ENCODE measurements at places on chromosomes 12 and 14.

- no peak for DNase-seq
Measured at GRCh38 chr14:103872481-103873113, 25.2 kb upstream of the PPP1R13B start.

- DNase-seq = no peak
Measured at GRCh38 chr12:13959131-13959723, 22.2 kb downstream of the GRIN2B start.

DNA sequence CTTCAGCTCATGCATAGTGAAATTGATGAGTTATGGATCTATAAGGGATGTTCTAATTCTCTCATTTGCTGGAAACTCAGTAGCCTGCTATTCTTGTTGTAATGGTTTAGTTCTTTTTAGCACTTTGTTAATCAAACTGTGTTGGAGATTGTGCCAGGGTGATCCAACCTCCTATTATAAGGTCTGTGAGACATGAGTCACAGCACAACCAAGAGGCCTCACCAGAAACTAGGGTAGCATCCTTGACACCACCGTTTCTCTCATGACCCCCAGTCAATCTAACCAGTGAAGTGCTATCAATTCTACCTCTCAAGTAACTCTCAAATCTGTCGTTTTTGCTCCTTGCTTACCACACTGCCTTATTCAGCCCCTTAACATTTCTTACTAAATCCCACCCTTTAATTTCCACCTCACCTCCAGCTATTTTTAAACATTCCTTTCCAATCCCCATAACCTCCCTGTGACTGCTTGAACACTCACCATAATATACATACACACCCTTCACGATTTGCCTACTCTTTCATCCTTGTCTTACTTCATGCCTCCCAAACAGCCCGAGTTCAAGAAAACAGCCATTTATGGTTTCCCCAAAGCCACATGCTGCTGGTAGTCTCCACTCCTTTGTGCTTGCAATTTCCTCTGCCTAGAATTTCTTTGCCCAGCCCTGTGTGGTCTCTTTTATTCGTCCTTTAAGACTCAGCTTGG, 53.9 kb upstream of the NUDT4 start:
- DNase-seq = no peak

DNA sequence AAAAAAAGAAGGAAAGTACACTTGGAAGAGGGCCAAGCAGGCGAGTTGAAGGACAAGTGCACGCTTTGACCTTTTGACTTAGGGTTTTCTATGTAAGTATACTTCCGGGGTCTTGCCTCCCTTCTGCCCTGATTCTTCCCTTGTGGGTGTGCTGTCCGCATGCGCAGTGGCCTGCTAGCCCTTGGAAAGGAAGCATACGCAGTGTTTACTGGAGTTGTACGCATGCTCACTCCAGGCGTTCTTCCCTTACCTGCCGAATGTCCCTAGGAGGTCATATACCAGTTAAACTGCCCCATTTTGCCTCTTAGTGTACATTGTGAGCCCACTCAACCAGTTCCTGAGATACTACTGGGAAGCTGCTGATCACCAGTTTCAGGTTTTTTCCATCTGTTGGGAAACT, 15.7 kb upstream of the DDHD1 start:
- DNase-seq = no peak

DNA sequence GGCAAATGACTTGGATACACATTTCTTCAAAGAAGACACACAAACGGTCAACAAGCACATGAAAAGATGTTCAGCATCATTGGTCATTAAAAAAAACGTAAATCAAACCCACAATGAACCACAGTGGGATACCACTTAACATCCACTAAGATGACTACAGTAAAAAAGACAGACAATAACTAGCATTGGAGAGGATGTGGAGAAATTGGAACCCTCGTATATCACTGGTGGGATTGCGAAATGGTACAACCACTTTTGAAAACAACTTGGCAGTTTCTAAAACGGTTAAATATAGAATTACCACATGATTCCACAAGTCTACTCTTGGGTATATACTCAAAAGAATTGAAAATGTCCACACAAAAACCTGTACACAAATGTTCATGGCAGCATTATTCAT, 25.2 kb upstream of the PPFIBP1 start:
- DNase-seq = no peak

DNA sequence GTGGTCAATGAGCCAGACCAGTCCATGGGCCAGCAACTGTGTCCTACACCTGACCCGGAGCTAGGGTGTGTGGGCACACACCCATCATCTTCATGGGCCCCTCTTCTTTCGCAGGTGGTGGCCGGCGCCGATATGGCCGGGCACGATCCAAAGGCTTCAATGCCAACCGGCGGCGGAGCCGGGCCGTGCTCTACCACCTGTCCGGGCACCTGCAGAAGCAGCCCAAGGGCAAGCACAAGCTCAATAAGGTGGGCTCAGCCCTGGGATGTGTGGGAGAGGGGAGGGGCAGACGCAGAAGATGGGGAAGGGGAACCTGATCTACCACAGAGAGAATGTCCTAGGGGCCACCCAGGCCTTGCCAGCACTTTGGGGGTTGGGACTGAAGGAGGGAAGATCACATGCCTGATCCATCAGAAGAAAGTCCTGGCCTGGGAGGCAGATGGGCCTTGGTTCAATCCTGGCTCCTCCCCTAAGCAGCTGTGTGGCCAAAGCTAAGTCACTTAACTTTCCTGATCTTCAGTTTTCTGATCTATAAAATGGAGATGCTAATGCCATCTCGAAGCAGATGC, 3.8 kb downstream of the KCNH3 start:
- no peak for DNase-seq

All from NCI-H1105 treated with DMSO at 0.1 percent for 48 hours (cell line).